Activated CD8-positive, alpha-beta T cell treated with anti-CD3 and anti-CD28 coated beads for 36 hours (primary cell): ENCODE measurements at places on chromosomes 6 and 20. TPM values are rescaled to one million over a fixed set of nuclear protein-coding genes. Genes with fewer than 3 reads are reported as not detected.
A peak's percentile ranks its signal among the peaks of the same experiment; 100 is the strongest.

FOXF2 gene
- total RNA-seq: not detected

GRCh38 chr6:166939345-166939744, 17.0 kb downstream of the RNASET2 start:
- no peak overlapping the region for H3K27ac ChIP-seq
- no peaks in the 10 kb centered on the region for H3K27me3 ChIP-seq
- peaks cover 41% of the 10 kb centered on the region for H3K36me3 ChIP-seq
- peaks cover 31% of the 10 kb centered on the region for H3K4me1 ChIP-seq

DNA sequence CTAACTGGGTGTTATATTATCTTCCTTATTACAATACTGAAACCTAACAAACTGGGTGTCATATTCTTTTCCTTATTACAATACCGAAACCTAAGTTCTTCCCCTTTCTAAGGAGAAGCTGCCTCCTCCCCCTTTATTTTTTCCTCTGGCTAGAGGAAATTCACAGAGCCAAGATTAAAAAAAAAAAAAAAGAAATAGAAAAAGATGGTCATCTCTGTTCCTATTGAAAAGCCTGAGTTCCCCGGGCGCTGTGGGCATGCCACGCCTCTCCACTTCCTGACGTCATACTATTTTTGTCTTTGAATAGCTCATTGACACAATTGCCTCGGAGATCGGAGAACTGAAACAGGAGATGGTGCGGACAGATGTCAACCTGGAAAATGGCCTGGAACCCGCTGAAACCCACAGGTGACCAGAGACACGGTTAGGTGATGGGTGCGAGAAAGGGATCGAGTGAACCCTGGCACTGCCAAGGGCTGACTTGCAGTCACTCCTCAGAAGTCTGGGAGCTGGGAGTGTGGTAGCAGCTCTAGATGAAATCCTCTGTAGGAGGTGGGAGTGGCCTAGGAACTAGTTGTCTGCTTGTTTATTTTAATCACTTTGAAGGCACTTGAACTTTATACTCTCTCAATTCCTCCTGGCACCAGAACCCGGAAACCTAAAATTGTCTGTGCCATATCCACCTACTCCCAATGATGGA, 82.2 kb upstream of the NAA20 start:
- no peak for DNase-seq
- peaks cover 28% of the 10 kb centered on the region for H3K27me3 ChIP-seq
- no peaks in the 10 kb centered on the region for H3K36me3 ChIP-seq
- H3K4me1 ChIP-seq: peaks cover 18% of the 10 kb centered on the region
- no peak overlapping the region for H3K27ac ChIP-seq

- no peak overlapping the region for H3K4me3 ChIP-seq
- no peak overlapping the region for H3K27ac ChIP-seq
- H3K36me3 ChIP-seq: no peaks in the 10 kb centered on the region
- H3K4me1 ChIP-seq: no peaks in the 10 kb centered on the region
- DNase-seq: no peak
- H3K27me3 ChIP-seq: peaks cover 5% of the 10 kb centered on the region
Measured at GRCh38 chr20:20289331-20289730, 78.6 kb upstream of the INSM1 start.

GRCh38 chr6:71665931-71666330, 220.4 kb upstream of the RIMS1 start:
- no peaks in the 10 kb centered on the region for H3K36me3 ChIP-seq
- H3K4me3 ChIP-seq: no peak overlapping the region
- no peak for DNase-seq
- H3K27ac ChIP-seq: no peak overlapping the region
- no peaks in the 10 kb centered on the region for H3K4me1 ChIP-seq

DNA sequence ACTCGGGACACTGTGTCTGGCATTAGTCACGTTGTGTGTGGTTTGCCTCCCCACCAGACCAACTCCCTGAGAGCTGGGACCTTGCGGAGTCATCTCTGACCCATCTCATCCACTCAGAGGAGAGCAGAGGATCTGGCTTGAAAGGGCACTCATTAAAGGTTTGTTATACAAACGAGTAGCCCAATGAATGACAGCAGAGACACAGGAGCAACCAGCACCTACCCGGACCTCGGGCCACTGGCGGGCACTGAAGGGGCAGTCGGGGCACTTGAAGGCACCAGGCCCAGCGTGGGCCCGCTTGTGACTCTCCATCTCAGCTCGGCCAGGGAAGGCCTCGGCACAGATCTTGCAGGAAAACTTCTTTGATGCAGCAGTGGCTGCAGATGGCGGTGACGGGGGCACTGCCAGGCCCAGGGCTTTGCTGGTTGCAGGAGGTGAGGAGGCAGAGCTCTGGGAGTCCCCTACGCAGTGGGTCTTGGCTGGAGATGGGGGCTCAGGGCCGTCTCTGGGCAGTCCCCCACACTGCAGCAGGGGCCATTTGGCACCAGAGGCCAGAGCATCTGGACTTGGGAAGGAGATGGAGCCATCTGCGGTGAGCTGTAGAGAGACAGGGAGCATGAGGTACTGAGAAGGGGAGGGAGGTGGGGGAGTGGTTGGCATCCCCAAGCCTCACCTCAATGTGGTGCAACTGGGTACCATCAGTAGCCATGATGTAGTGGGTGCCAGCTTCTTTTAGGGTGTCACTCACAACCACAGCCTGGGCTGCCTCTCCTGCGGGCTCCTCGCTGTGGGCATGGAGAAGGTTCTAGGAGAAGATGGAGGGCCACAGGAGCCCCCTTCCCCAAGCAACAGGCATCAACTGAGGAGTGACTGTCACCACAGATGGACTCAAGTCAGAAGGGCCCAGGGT, 17.7 kb downstream of the PCIF1 start:
- H3K4me3 ChIP-seq: no peak overlapping the region
- peaks cover 29% of the 10 kb centered on the region for H3K36me3 ChIP-seq
- H3K27ac ChIP-seq: peak overlapping the region; percentile 67
- no peaks in the 10 kb centered on the region for H3K27me3 ChIP-seq

DNA sequence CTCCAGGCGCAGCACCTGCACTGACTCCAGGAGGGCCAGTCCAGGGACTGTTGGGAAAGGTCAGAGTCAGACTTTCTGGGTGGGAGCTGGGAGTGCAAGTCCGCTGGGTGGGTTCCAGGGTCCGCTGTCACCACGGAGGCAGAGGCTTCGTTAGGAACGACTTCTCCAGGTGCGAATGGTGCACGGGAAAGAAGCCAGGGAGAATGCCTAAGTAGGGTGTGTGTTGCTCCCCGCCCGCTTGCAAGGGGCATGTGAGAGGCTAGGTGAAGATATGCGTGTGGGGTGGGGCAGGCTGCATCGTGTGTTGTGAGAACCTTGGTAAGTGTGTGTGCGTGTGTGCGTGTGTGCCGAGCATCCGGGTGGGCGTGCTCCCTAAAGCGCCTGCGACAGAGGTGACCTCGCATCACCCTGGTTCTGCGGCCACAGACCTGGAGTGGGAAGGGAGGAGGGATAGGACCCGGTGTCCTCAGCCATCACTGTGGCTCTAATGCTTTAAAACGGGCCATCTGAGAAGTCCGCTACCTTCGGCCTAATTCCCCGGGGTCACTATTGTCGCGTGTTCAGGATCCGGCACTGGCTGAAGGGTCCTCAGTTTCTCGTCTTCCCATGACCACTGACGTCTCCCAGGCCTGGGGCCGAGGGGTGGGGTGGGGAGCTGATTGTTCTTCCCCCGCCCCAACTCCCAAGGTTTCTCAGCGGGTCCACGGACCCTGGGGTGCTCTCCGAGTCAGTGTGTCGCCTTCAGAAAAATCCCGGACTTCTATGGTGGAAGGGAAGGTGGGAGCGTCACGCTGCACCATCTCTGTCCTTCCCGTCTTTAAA, 6.1 kb downstream of the SLC32A1 start:
- peaks cover 51% of the 10 kb centered on the region for H3K4me1 ChIP-seq
- H3K27ac ChIP-seq: no peak overlapping the region
- DNase-seq: peak; percentile 30

DNA sequence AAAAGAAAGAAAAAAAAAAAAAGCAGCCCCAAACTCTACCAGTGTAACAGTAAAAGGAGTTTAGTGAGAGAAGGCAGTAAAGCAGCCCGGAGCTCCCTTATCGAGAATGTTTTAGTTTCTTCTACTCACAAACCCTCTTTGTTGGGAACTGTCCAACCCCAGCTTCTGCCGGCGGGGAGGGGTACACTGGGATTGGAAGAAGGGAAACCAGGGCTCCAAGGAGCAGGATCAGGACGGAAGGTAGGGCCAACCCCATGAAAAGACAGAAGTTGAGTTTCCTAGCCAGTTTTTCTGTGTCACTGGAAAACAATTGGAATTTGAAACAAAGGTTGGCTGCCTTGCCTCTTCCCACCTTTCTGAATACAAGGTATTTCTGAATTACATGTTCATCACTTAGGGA, 66.0 kb downstream of the KIZ start:
- H3K27me3 ChIP-seq: no peaks in the 10 kb centered on the region
- H3K27ac ChIP-seq: no peak overlapping the region
- DNase-seq: no peak
- no peaks in the 10 kb centered on the region for H3K4me1 ChIP-seq
- H3K36me3 ChIP-seq: no peaks in the 10 kb centered on the region

RIPPLY2 gene
- total RNA-seq: not detected

DNA sequence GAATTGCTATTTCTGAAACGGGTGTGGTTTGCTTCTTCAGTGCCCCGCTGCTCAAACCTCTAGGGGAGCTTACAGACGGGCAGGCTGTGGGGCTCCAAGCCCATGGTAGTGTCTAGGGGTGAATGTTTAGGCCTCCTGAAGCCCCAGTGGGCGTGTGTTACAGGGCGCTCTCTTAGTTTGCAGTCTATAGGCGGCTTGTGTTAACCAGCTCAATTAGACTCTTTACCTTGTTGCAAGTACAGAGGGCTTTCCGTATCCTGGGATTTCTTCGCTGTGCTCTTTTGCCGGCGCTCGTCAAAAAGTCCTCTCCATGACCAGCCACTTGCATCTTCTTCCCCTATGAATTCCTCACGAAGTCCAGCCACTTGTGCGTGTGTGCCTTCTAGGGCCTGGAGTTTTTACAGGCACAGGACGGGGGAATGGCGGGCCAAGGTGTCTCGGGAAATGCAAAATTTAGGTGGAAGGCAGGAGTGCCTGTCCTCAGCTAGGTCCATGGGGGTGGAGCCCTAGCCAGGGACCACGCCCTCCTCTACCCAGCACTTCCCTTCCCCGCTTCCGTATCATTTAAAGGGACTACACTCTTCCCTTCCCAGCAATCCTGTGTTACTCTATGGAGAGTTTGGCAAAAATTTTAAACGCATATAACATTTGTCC, 94.5 kb downstream of the HTR1B start:
- no peak for DNase-seq
- H3K27me3 ChIP-seq: no peaks in the 10 kb centered on the region
- no peak overlapping the region for H3K4me3 ChIP-seq

DNA sequence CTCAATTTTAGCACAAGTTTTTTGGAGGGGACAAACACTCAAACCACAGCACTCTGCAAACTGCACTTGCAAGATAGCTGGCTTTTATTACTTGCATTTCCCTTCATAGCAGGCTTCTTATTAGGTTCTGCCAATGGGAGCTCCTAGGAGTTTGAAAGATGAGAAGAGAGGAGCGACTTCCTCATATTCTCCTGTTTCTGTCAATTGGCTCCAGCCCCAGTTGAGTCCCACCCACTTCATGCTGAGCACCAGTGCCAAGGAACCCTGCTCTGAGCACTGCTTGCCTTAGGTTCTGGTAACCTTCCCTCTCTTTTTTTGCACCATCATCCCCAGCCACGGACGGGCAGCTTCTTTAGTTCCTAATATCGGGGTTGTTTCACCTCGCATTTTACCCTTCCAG, 67.9 kb downstream of the PSMB1 start:
- no peak overlapping the region for H3K4me3 ChIP-seq
- peaks cover 25% of the 10 kb centered on the region for H3K27me3 ChIP-seq
- no peak overlapping the region for H3K27ac ChIP-seq
- no peaks in the 10 kb centered on the region for H3K36me3 ChIP-seq
- no peaks in the 10 kb centered on the region for H3K4me1 ChIP-seq

SLC44A4 gene
- not detected for total RNA-seq

MARCKS gene
- 0.47 TPM for total RNA-seq

C4B gene
- total RNA-seq: 2.7 TPM

GRCh38 chr20:54335299-54335698, 127.4 kb downstream of the PFDN4 start:
- no peaks in the 10 kb centered on the region for H3K4me1 ChIP-seq
- H3K27me3 ChIP-seq: peaks cover 8% of the 10 kb centered on the region
- H3K27ac ChIP-seq: no peak overlapping the region
- no peak for DNase-seq
- no peaks in the 10 kb centered on the region for H3K36me3 ChIP-seq

DNA sequence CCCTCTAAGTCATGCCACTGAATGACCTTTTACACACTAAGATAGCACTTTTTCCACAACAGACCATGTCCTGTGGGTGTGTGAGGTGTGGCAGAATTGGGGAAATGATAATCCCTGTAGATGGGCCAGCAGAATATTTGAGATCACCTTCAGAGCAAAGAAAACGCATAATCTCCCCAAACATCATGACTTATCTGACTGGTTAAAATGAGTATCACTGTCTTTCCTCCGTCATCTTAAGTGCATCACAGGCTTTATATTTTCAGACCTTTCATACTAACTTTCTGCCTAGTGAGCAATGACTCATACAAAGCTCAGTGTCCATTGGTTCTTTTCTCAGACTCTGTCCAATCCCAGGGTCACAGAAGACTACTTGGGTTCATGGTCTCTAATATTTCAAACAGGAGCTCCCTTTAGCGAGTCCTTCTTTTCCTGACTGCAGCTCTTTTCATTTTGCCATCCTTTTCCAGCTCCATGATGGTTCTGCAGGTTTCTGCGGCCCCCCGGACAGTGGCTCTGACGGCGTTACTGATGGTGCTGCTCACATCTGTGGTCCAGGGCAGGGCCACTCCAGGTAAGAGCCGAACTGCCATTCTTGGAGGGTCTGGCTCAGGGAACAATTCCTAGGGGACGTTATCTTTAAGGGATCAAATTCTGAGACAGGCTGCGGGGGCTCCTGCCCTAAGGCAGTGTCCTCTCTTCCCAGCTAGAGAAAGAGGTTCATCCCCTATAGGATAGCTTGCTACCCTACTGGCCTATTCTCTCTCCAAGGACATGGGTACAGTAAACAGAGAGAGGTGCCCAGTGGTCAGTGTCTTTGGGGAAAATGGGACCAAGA, at the start of gene HLA-DPB1:
HLA-DPB1 (plus strand) TSS at position 423 of the 838 bp plus-strand sequence; CDS start at position 475, 52 bp downstream.
- H3K27ac ChIP-seq: peak within 1 kb of the TSS; percentile 49
- peaks cover 54% of the 10 kb centered on the region for H3K4me1 ChIP-seq
- no peaks in the 10 kb centered on the region for H3K27me3 ChIP-seq
- peak within 1 kb of the TSS; percentile 75 for H3K4me3 ChIP-seq

DZANK1 gene
- 1.4 TPM for total RNA-seq

AK9 gene
- 3.5 TPM for total RNA-seq

DNA sequence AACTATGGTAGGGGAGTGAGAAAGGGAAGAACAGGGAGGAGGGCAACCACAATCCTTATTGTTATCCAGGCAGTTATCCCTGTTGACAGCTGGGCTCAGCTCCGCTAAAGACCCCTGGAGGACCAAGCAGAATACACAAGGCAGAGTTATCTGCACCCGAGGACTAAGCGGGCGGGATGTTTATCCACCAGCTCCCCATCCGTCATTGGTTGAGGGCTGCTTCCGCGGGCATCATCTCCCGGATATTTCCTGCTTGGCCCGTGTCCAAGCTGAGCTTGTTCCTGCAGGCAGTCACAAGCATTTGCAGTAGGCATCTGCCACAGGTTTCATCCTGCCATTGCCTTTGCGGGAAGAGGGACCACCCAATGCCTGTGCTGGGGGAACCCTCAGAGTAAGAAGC, 102.1 kb downstream of the DLGAP4 start:
- no peak for DNase-seq
- peaks cover 3% of the 10 kb centered on the region for H3K27me3 ChIP-seq
- H3K36me3 ChIP-seq: no peaks in the 10 kb centered on the region
- no peak overlapping the region for H3K27ac ChIP-seq
- H3K4me1 ChIP-seq: no peaks in the 10 kb centered on the region
